ENCODE measurements at places on chromosomes 16 and 17.

DNA sequence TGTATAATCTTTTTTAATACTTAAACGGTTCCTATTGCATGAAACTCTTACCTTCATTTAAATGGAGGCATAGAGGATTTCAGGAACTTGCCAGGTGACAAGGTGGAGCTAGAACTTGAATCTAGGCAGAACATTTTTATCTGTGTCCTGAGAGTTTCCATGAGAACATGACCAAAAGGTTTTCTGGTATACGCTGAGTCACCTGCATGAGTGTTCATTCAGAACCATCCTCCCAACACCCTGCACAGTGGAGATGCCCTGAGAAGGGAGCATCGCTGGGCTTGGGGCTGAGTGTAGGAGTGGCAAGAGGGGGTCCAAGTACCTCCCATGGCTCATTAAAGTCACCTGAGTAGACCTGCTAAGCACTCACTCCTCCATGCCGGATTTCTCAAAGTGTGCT is 169.7 kb upstream of the CACNG5 start:
- DNase-seq, result no peak

GRCh38 chr16:54177052-54177861 is 109.3 kb downstream of the IRX3 start:
- DNase-seq, result no peak

DNA sequence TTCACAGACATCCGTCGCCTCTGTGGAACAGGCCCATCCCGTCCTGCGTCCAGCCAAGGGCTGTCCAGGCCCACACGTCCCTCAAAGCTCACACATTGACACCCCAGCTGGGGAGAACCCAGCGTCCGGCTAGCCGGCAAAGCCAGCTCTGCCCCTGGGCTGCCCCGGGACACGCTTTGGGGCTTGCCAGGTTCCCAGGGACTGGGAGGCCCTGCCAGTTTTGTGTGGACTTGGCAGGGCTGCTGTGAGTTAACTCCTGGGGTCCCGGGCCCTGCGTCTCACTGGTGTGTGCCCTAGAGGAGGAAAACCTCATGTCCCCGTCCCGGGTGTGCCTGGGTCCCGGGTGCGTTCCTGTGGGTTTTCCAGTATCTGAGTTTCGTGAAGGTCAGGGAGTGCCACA is 6.3 kb downstream of the SOX8 start:
- no peak for DNase-seq

- no peak for DNase-seq
Measured at GRCh38 chr17:64063088-64063487, 42.7 kb upstream of the ICAM2 start.

GRCh38 chr17:79413611-79414010 is 197.2 kb downstream of the RBFOX3 start:
- DNase-seq, result peak; percentile 79

Measured in NCI-H1092 treated with DMSO at 0.1 percent for 48 hours (cell line).